ENCODE measurements at places on chromosomes 16 and 17. TPM values are rescaled to one million over a fixed set of nuclear protein-coding genes. Genes with fewer than 3 reads are reported as not detected.

TEDC2 gene
- 1.5 TPM for total RNA-seq

DNA sequence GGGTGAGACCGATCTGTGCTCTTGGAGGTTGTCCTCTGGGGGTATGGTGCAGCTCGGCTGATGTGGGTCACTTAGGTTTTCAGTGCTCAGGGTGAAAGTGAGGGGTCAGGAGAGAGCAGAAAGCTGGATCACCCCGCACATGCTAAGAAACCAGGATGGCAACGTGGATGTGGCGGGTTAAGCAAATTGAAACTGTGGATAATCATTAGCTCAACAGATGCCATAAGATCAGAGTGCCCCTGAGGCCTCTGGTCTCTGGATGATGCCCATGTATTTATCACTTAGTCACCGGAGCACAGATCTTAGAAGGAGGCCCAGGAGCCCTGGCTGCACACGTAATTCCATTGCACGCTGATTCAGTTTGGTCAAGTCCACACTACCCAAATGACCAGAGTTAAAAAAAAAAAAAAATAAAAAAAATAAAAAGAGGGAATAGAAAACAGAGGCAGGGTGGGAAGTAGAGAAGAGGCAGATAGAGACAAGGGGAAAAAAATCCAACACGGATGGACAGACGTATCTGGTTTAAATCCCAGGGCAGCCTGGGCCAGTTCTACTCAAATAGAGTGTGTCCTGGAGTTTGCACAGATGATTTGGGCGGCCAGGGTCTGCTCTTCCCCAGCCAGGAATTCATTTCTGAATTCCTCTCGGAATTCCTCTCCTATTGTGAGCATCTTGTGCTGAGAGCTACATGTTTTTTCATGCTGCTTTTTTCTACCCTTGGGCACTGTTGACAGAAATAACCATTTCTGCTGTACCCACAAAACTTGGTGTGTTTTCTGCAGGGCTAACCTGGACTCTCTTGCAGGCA is 378.3 kb downstream of the CPPED1 start:
- DNase-seq: no peak

DNA sequence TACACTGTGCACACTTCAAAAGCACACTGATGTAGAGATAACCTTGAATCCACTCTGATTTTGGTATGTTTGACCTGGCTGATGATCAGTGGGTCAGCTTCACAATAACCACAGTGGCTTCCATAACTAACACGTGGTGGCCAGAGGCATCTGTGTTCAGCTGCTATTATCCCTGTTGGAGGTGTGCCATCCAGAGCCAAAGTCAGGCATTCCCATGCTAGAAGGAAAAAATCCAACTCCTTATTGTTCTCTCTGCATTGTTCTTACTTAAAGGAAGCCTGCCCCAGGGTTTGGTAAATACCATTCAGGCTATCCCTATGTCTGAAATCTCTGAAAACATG is 127.3 kb upstream of the MON1B start:
- DNase-seq: no peak

MYCBPAP gene
- 1.1 TPM for total RNA-seq

- DNase-seq: no peak
Observed at GRCh38 chr17:70096861-70097260, 21.8 kb downstream of the KCNJ16 start.

WDR90 gene
- total RNA-seq: 53.3 TPM

All from ureter (tissue), 1 donor.